ENCODE measurements at places on chromosomes 12 and 14.

GRCh38 chr12:6790496-6791150 is 1.3 kb downstream of the CD4 start:
- no peak for DNase-seq

- peak; percentile 78 for DNase-seq
Observed at GRCh38 chr12:88993651-88994050, 358.6 kb downstream of the DUSP6 start.

- DNase-seq = peak; percentile 28
Observed at GRCh38 chr12:123062681-123063486, 82.4 kb downstream of the ARL6IP4 start.

DNA sequence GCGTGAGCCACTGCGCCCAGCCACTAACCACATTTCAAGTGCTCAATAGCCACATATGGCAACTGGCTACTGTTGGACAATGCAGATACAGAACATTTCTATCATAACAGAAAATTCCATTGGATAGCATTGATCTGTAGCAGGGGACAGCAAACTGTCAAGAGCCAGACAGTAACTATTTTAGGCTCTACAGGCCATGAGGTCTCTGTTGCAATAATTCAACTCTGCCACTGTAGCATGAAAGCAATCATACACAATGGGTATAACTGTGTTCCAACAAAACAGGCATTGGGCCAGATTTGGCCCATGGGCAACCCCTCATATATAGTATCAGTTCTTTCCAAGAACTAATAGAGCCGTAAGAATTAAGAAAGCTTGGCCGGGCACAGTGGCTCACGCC is 8.0 kb downstream of the CSRNP2 start:
- DNase-seq = no peak

- no peak for DNase-seq
Observed at GRCh38 chr12:114649585-114649984, 34.4 kb downstream of the TBX3 start.

GRCh38 chr12:84996759-84997158 is 39.3 kb downstream of the TSPAN19 start:
- no peak for DNase-seq

- peak; percentile 79 for DNase-seq
Observed at GRCh38 chr12:52506858-52507715, 13.1 kb downstream of the KRT5 start.

DNA sequence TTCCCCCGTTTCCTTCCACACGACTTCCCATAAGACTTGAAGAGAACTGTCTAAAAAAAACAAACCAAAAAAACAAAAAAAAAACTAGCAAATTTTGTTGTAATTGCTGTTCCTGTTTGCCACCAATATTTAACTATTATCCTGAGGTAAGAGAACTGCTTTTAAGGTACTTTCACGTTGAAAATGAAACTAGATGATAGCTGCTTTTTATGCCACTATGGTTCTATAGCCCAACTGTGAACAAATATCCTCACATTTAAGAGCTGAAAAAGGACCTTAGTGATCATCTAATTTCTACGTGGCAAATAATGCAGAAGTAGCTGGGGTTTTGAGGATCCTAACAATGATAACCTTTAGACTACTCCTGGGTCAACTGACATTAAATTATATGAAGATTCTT is 98.6 kb downstream of the TAOK3 start:
- no peak for DNase-seq

- peak; percentile 31 for DNase-seq
Observed at GRCh38 chr12:108837239-108837638, 20.1 kb downstream of the SSH1 start.

GRCh38 chr12:84766375-84766774 is 146.2 kb downstream of the SLC6A15 start:
- no peak for DNase-seq

GRCh38 chr12:54350743-54351142 is 13.5 kb downstream of the GPR84 start:
- DNase-seq = no peak

DNA sequence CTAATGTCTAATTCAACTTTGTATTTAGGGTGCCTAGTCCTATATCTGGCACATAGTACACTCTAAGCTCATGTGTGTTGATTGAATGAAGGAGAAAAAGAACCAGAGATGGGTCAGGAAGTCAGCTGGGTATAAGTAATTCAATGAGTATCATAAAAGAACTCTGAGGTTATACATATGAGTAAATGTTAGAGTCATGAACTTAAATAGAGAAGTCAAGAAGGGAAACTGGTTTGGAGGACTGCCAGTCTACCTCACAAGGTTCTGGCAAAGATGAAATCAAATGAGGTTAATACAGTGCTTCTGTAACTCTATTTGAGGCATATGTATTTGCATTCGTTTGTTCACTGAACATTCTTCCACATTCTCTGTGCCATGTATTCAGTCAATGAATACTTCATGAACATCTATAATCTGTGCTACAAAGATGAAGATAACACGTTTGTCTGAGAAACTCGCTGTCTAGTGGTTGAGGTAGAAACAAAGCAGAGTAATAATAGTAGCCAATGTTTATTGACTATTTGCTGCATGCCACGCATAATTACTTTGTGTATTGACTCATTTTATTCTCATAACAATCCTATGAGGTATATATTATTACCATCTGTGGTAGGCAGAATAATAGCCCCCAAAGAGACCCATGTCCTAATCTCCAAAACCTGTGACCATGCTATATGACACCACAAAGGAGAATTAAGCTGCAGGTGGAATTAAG is 88.9 kb downstream of the PTGER2 start:
- peak; percentile 75 for DNase-seq

DNA sequence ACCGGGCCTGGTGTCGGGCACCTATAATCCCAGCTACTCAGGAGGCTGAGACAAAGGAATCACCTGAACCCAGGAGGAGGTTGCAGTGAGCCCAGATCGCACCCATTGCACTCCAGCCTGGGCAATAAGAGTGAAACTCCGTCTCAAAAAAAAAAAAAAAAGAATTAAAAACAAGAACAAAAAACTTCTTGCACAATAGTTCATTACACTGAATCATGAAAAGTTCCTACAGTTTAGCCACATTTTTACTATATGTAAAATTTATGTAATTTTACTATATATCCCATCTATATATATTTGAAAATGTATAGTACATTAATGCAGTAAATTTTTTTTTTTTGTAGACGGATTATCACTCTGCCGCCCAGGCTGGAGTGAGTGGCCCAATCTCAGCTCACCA is 4.6 kb downstream of the ATP5F1B start:
- DNase-seq = no peak

- DNase-seq = no peak
Observed at GRCh38 chr14:74570696-74571095, 41.3 kb downstream of the LTBP2 start.

DNA sequence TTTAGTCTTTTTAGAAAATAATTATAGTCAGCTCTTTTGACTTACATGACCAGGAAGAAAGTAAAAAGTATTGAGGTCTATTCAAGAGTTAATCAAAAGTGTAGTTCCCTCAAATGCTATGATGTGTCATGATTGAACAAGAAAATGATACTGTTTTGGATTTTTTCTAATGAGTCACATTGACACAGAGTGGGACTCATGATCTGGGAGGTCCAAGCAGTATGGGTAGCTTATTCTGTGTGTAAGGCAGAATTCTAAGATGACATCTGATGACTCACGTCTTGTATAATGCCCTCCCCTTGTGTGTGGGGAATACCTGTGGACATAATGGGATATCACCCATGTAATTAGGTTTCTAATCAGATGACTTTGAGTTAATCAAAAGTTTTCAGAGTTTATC is 178.1 kb upstream of the DDHD1 start:
- peak; percentile 73 for DNase-seq

- DNase-seq = no peak
Observed at GRCh38 chr12:51771008-51771407, 77.5 kb downstream of the FIGNL2 start.

DNA sequence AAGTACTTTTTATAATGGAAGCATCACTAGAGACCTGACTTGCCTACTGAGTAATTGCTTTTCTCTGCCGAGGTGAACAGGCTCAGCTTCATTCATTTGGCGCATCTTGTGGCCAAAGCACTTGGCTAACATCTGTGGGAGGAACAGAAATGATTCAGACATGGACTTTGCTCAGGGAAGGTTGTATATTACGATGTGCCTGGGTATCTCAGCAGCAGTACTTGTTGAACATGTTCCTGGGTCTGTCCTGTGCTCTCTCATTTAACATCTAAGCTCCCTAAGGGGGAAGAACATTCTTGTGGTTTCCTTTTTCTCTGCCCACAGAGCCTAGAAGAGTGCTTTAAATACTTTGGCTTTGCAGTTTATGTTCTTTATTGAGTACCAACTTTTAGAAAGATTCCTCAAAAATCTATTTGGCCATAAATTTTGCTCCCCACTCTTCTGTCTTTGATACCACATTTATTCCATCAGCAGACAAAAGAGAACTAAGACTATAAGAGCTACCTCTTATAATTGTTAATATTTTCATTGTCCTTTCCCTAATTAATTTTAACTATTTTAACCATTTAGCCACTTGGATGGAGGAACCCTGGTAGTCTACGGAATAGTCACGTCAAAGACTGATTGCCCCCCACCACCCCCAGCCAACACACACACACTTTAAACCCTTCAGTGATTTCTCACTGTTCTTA is 101.2 kb upstream of the EGLN3 start:
- peak; percentile 85 for DNase-seq

DNA sequence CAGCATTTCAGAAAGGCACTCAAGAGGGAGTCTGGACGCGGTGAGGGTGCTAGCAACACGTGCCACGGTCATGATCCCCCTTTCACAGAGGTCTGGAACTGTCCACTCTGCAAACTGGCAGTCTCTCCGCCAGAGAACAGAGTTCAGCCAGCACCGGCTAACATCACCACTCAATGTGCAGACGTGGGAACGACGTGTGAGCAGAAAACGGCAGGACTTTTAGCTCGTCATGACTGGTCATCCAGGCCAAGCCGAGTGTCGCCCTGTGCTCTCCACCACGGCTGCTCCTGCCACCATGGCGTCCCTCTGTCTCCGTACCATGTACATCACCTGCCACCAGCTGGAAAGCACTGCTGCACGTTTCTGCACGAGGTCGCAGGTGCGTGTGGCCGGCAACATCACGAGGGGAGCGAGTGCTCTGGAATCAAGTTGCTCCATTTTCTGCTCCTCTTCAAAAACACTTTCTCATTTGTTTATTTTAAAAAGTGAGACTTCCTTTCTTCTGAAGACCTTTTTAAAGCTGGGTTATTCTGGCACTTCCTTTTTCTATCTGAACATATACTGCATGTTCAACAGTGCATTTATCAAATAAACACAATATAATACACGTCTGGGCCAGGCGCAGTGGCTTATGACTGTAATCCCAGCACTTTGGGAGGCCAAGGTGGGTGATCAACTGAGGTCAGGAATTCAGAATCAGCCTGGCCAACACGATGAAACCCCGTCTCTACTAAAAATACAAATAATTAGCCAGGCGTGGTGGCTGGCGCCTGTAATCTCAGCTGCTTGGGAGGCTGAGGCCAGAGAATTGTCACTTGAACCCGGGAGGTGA is 28.0 kb downstream of the SLC15A4 start:
- DNase-seq = no peak

DNA sequence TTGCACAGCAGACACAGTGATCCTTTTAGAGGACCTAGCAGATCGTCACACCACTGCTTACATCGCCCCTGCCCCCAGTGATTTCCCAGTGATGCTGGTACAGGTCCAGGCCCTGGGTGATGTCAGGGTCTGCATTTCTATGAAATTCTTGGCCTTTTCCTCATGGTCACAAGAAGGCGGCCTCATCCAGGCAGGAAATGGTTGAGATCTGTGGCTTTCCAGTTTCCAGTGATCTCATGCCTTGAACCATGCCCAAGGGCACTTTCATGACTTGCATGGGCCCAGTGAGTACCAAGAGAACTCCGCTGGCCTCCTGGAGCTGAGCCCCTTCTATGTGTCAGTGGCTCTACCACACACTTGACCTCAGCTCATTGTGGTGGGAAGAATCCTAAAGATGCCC is 41.9 kb upstream of the BDKRB2 start:
- no peak for DNase-seq
